ENCODE measurements at places on chromosomes 16 and 17.

DNA sequence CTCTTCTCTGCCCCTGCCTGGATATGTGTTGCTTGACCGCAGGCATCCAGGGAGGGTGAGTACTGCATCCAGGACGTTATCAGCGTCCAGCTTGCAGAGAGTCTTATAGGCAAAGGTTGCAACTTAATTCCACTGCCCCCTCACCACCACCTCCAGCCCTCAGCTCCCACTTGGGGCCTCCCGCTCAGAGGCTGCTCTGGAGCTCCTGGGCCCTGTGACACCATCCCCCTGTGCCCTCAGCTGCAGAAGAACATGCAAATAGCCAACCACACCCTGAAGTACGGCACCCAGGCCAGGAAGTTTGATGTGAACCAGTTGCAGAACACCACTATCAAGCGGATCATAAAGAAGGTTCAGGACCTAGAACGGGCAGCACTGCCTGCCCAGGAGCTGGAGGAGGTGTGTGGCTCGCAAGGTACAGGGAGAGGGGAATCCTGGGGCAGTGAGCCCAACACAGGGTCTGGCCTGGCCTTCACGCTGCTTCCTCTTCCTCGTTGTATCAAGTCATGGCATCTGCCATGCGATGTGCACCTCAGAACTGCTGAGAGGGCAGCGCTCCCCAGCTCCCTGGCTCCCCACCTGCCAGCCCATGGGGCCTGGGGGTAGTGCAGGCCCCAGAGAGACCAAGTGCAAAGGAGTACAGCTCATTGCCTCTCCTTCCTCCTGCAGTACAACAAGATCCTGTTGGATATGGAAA is 9.6 kb downstream of the ACE start:
- no peak for DNase-seq

DNA sequence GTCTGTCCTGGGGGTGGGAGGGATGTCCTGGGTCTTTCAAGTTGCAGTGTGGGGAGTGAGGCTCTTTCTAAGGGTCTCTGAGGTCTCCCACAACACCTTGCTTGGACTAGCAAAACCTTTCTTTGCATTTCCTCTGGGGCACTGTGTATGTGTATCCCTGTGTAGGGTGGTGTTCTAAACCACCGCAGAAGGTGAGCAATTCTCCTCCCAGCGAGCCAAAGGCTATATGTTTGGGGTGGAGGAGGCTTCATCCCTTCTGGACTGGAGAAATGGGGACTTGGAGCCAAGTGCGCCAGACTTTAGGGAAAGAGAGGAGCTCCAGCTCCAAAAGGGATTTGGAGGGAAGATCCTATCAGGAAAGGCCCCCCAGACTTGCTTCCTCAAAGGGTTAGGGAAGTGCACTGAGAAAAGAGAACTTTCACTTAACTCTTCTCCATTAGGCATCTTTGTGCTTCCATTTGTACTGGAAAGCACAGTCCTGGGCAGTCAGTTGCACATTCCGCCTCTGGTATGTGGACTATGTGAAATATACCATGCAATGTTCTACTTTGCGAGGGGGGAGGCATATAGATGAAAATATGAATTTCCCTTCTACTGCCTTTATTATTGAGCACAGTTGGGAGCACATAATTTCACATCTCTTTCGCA is 18.9 kb upstream of the HOXB9 start:
- no peak for DNase-seq

DNA sequence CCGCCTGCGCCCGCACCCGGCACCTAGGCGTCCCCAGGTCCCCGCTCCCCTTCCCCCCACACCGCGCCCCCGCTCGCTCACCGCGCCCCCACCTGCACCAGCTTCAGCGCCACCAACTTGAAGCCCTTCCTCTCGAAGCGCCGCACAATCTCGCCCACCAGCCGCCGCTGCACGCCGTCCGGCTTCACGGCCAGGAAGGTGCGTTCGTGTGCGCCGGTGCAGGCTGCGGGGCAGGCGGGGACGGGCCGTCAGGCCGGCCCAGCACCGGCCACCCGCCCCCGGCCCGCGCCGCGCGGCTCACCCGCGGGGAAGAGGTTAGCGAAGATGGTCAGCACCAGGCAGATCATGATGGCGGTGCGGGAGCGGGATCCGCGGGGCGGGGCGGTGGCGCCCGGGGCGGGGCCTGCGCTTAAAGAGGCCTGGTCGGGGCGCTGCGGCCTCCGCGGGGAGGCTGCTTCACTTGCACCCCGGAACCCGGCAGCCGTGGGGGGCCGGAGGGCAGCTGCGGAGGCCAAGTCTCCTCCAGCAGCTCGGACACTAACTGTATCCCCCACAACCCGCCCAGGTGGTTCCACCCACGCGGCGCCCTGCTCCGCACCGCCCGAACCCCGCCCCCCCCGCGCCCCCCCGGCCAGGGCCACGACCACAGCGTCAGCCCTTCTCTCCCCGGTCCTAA is at the start of gene NME3:
Gene NME3 (minus strand): TSS at position 356 of the 676 bp plus-strand sequence. CDS start 9 bp downstream, at position 347.
- peak; percentile 67 for DNase-seq

GRCh38 chr16:30040221-30040620 is 9.2 kb upstream of the TLCD3B start:
- DNase-seq: no peak

DNA sequence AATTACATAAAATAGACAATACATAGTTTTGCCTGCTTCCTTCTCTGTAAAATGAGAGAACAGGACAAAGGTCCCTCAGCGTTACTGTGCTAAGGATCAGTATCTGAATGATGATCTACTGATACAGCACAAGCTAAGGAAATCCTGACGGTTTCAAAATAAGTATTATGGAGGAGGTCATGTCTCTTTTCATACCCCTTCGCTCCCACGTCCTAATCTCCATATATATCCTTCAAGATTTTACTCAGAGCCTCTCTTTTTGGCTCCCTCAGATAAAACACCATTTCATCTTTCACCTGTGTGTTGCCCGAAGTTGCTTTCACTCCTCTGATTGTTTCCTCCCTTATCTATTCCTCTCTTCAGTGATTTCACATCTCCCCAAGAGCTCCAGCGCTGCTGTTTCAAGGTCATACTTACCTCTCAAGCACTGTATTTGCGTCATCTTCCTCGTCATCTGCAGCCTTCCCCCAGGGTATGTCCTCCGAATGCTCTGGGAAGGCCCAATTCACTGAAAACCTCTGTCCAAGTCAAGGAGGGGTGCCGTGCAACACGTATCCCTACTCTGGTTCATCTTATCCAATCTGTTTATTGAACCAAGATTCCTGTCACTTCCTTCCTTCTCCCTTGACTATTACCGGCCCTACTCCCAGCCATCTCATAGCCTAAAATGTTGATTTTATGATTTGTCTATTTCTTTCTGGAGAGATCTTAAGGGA is 1.2 kb upstream of the BLTP2 start:
- DNase-seq: no peak

- peak; percentile 58 for DNase-seq
Measured at GRCh38 chr17:63998050-63998720, at the start of gene PRR29. Gene PRR29 (plus strand): TSS chr17:63998351. CDS start chr17:63998365, 14 bp downstream.

DNA sequence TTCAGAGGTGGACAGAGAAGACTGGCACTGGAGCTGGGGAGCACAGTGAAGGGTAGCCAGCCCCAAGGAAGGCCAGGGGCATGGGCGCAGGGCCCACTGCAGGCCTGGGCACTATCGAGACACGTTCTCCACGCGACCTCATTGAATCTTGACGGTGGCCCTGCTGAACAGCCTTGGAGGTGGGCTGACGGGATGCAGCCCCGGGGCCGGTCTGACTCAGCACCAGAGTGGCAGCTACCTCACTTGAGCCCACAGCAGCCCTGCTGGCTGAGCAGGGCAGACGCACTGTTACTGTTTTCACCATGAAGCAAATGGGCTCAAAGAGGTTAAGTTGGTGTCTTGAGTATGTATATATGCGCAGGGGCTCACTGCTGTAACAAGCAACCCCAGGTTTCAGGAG is 78.8 kb upstream of the FOXF1 start:
- DNase-seq: no peak

- no peak for DNase-seq
Measured at GRCh38 chr16:81813648-81814047, 34.6 kb downstream of the PLCG2 start.

GRCh38 chr17:29948448-29949215 is 7.2 kb downstream of the EFCAB5 start:
- DNase-seq: no peak

DNA sequence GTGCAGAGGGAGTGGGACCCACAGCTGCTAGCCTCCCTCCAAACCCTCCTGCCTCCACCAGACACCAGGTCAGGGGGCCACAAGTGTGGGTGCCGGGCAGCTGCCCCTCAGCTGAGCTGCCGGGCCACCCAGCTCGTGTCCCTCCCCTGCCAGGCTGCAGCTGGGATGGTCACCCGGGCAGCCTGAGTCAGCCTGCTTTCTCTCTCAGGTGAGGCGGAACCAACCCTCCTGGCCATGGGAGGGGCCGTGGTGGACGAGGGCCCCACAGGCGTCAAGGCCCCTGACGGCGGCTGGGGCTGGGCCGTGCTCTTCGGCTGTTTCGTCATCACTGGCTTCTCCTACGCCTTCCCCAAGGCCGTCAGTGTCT is 6.9 kb downstream of the SLC16A3 start:
- no peak for DNase-seq

GRCh38 chr16:72996291-72997062 is 51.5 kb downstream of the ZFHX3 start:
- DNase-seq: no peak

GRCh38 chr17:76000016-76000754 is 470 bp upstream of the CDK3 start:
- peak; percentile 36 for DNase-seq

- peak; percentile 70 for DNase-seq
Measured at GRCh38 chr16:29700253-29700987, 21.4 kb downstream of the QPRT start.

- DNase-seq: no peak
Measured at GRCh38 chr16:85961988-85962915, 63.3 kb downstream of the IRF8 start.

GRCh38 chr16:69861292-69862030 is 89.7 kb upstream of the CLEC18A start:
- DNase-seq: no peak

DNA sequence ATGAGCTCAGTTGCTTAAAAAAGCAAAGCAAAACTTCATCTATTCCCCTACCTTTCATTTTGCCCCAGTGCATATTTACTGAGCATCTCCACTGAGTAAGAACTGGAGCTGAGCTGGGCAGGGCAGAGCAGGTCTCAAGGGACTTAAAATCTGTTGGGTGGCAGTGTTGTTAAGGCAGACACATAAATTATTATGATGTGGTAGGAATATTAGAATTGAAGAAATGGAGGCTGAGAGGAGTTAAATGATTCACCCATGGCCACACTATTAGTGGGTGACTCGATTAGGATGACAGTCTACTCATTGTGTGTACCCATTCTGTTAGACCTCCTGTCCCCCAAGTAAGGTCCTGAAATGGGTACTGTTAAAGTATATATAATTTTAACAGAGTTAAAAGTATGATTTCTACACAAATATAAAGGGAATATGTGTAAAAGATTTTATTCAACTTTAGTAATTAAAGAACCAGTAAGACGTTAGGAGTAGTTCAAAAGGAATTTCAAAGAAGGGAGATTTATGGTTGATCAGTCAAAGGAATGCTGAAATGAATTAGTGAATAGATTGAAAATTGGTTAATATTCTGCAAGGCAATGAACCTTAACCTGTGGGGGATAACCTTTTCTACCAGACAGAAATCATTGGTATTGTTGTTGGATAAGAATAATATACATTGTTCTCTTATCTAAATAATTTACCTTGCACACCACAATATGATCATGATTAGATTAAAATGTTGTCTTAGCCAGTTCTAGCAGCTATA is 17.5 kb downstream of the ITGB3 start:
- DNase-seq: no peak

- DNase-seq: no peak
Measured at GRCh38 chr17:80223142-80223815, 3.1 kb downstream of the SLC26A11 start.

GRCh38 chr16:31451681-31452351 is 7.5 kb upstream of the ARMC5 start:
- DNase-seq: no peak

DNA sequence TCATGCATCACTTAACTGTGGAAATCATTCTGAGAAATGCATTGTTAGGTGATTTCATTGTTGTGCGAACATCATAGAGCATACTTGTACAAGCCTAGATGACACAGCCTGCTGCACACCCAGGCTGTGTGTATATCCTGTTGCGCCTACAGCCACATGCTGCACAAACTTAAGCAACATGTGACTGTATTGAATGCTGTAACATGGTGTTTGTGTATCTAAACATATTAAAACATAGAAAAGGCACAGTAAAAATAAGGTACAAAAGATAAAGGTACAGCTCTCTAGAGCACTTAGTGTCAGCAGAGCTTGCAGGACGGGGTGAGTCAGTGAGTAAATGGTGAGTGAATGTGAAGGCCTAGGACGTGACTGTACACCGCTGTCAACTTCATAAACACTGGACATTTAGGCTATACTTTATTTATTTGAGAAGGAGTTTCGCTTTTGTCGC is 11.9 kb downstream of the FOXK2 start:
- DNase-seq: no peak

DNA sequence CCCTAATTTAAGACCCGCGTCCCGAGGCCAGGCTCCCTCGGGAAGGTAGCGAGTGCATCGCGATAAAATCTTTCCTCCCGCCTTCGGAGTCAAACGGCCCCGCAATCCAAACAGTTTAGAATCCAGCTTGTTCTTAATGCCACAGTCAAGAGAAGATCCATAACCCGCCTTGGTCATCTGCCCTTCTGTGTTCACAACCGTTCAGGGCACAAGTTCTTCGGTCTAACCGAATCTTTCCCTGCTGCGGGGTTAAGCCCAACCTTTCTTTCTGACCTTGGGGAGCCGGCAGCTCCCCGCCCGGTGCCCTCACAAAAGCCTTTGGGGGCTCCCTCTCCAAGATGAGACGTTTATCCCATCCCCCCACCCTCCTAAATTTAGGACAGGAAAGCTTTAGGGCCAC is 30.3 kb downstream of the CPSF4L start:
- no peak for DNase-seq

DNA sequence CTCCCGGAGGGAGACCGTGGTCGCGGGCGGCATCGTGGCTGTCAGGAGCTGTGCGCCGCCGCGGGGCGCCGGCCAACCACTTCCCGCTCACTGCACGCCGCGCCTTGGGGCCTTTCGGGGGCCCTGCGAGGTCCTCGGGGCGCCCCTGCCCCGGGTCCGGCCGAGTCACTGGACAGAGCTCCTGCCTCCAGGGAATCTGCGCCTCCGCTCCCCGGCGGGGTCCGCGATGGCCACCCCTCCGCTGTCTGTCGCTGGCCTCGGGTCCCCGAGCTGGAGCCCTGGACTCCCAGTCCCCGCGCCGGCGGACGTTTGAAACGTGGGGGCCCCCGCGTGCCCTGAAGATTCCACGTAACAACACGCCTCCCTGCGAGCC is at the start of gene QRICH2:
Gene QRICH2 (minus strand): TSS at position 311 of the 373 bp plus-strand sequence. CDS start 278 bp downstream, at position 33.
- no peak for DNase-seq

DNA sequence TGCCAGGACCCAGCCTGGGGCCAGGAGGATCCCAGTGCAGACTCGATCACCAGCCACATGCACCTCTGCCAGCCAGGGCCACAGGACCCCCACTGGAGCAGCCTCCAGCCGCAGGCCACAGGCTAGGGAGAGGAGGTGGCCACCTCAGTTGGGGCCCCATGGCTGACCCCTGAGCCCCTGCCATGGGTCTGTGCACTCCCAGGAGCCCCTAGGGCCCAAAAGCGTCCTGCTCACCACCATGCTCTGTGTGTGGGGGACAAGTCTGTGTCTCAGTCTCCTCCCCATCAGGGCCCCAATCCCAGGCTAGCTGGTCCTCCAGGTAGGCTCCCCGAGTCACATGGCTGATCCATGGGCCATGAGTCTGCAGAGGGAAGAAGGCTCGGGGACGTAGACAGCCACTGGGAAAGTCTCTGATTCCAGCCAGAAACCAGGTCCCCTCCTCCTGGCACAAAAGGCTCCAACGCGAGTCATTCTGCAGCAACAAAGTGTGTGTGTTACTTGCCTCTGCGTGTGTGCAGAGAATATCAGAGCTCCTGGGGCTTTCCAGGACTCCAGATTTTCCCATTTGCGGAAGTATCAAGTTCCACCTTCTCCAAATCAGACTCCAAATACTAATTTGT is 6.1 kb upstream of the PRSS8 start:
- DNase-seq: no peak

GRCh38 chr17:80460429-80460834 is 16.0 kb downstream of the NPTX1 start:
- DNase-seq: no peak

Data from CD4-positive, alpha-beta T cell treated with Interleukin-4 for 4 hours (primary cell).